ENCODE measurements at places on chromosomes 2 and 18.

DNA sequence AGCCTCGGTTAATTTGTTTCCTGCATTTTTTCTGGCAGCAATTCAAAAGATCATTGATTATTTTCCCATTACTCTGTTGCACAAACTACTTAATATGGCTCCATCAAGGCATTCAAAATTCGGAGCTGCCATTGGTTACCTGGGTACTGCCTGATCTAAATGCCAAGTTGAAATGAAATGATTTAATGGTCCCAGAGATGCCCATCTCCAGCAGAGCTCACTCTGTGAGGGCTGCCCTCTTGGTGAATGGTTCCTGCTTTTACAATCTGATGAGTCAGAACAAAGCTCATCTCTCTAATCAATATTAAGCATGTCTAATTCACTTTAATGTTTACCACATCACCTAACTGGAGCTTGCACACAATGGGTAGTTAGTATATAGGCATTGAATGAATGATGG, 126.1 kb downstream of the CTNNA2 start:
- DNase-seq: no peak

- no peak for DNase-seq
These were observed 91.6 kb downstream of the DHRS9 start for GRCh38 chr2:169160926-169161481.

DNA sequence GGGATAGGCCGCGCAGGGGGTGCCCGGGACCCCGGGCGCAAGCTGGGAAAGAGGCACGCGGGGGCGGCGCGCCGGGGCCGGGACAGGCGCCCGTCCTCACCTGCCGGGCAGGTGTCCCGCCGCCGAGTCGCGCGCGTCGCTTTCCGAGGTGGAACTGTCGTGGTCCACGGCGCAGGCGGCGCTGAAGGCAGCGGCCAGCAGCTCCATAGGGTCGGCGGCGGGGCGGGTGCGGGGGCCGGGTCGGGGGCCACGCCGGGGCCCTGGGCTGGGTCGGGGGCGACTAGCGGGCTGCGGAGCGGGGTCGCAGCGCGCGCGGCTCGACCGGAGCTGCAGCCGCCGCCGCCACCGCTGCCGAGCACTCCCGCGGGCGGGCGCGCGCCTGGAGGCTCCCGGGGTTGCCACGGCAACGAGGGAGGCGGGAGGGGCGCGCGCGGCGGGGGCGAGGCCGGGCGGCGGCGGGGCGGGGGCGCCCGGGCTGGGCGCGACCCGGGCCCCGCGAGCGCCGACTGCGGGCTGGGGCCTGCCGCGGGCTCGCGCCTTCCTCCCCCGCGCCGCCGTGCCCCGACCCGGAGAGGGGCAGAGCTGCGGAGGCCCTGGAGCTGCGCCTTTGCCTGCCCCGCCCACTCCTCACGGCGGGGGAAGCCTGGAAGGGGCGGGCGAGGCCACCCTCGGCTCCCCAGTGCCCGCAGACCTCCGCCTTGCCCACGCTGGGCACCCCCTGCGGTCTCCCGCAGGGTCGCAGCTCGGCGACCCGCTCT, 57.9 kb downstream of the SNORC start:
- DNase-seq: no peak

- no peak for DNase-seq
These were observed 31.6 kb downstream of the PCBP1 start for GRCh38 chr2:70118798-70119454.

DNA sequence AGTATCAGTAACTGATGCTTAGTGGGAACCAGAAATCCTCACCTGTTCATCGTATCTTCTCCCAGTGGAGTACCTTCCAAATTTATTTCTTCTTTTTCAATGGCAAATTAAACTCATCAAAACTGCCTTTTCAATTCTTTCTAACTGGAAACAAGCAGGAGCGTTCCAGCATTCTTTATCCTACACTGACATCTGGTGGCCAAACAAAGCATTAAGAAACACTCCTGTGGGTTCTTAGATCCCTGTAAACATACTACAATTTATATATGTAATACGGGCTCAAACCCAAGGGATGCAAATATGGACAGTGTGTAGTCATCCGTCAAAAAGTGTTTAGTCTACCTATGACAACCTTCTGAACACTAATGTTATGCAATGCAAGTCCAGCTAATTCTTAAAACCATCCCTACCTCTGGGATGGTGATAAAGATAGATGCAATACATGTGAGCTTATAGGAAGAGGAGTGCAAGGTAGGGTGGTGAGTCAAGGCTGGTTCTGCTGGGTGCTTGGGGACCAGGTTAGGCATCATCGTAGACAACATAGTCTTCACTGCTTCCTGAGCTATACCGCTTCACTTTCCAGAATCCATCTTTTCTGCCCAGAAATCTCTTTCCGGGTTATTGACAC, 375.0 kb downstream of the CTNNA2 start:
- DNase-seq: no peak

- no peak for DNase-seq
These were observed 25.8 kb downstream of the CREG2 start for GRCh38 chr2:101361522-101361921.

DNA sequence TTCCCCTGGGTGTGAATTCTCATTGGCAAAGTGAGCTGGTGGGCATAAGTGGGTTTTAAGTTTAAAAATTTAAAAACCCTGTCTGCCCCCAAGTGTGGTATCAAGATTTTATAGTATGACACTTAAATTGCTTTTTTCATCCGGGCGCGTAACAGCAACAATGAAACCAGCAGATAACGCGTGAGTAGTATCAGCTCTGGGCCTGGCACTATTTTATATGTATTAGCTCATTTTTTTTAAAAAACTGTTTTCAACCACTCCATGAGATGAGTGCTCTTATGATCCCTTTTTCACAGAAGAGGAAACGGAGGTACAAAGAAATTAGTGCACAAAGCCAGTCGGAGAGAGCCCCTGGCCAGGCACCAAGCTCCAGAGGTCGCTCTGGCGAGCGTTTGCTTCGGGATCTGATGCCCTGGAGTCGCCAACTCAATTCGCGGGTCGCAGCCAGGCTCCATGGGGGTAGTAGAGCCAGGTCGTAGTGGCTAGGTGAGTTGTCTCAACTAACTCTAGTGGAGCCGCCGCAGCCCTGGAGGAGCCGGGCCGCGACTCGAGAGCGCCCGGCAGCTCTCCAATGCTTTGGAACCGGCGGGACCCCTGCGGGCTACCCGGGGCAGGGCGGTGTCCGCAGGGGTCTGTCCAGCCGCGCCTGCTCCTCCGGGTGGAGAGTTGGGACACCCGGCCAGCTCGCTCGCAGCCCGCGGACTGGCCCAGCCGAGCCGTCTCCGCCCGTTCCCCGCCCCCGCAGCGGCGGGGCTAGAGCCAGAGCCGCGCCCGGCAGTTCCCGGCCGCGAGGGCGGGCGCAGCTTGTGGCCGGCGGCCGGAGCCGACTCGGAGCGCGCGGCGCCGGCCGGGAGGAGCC, at the start of gene IL1R1:
IL1R1 (plus strand) TSS at position 777 of the 859 bp plus-strand sequence. CDS start 14,979 bp downstream, outside the sequence.
- DNase-seq: no peak

DNA sequence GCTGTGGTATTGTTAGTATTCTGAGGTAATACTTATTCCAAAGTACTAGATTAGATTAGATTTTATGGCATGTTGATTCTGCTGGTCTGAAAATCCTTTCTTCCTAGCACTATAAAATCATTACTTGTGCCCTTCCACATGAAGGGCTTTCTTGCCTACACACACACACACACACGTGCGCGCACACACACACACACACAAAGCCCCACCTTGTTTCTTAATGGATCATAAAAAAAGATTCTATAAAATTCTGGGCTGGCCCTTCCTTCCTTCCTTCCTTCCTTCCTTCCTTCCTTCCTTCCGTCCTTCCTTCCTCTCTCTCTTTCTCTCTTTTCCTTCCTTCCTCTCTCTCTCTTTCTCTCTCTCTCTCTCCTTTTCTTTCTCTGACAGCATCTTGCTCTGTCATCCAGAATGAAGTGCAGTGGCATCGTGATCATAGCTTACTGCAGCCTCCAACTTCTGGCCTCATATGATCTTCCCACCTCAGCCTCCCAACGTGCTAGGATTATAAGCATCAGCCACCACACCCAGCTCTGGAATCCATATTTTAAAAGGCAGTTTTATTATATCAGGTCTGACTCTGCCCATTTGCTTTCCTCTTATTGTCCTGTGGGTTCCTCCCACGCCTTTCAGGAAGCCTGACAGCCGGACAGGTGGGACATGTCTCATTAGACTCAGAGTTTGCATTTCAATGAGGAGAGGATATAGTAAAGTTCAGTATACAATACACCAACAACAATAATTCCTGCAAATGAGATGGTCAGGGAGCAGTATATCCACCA, 321.1 kb downstream of the PIK3C3 start:
- DNase-seq: no peak
